ENCODE measurements at places on chromosomes 4 and X.

- DNase-seq, result no peak
Observed at GRCh38 chr4:145438298-145438697, 43.4 kb upstream of the SMAD1 start.

GRCh38 chr4:86060341-86060740, 299.5 kb downstream of the MAPK10 start:
- DNase-seq, result no peak

DNA sequence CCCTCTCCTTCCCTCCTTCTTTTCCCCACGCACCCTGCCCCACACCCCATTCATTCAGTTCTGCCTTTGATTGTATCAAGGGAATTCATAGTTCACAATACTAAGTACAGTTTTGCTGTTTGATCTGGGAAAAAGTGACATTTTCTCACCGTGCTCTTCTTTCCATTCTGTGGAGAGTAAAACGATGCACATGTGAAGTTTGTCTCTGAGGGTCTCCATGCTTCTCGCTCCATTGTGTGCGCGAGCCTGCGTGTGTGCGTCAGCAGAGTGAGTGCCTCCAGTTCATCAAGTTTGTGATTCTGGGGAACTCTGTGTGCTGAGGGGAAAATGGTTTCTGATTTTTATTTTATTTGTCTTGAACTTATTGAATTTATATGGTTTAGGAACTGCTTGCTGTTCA, 1.9 kb downstream of the STK26 start:
- no peak for DNase-seq

DNA sequence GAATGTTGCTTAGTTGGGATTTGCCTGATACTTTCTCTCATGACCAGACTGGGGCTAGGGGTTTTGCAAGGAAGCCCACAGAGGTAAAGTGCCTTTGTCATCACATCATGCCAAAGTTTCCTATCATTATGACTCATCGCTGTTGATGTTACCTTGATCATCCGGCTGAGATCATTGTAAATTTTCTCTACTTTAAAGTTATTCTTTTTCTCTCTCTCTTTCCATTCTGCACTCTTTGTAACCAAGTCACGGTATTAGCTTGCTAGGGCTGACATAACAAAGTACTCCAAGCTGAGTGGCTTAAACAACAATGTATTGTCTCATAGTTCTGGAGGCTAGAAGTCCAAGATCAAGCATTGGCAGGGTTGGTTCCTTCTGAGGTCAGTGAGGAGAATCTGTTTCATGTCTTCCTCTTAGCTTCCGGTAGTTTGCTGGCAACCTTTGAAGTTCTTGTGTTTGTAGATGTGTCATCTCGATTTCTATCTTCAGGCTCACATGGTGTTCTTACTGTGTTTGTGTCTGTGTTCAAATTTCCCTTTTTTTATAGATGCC, 113.0 kb downstream of the DTHD1 start:
- no peak for DNase-seq

DNA sequence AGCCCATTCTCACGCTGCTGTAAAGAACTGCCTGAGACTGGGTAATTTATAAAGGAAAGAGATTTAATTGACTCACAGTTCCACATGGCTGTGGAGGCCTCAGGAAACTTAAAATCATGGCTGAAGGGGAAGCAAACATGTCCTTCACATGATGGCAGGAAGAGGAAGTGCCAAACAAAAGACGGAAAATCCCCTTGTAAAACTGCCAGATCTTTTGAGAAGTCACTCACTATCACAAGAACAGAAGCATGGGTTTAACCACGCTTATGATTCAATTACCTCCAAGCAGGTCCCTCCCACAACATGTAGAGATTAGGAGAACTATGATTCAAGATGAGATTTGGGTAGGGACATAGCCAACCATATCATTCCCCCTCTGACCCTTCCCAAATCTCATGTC, 335.5 kb downstream of the IL15 start:
- no peak for DNase-seq

- DNase-seq, result no peak
Observed at GRCh38 chrX:31272472-31272775, 200.6 kb upstream of the FTHL17 start.

DNA sequence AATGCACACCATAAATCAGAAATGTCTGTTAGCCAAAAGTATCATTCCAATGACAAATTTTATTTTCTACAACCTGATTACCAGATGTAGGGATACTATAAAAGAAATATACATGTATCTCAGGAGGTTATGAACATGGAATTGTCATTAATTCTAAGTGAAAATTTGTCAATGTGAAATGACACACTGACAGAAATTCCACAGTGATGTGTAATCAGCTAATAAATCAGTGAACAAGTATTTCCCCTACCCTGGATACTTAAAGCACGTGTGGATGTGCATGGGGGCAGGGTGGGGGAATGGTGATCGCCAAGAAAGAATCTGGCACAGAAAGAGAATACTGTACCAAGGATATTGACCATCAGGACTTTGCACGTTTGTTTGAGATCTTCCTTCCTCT, 123.6 kb downstream of the SH3RF1 start:
- no peak for DNase-seq

GRCh38 chr4:123788577-123788976, 392.0 kb downstream of the SPRY1 start:
- no peak for DNase-seq

GRCh38 chr4:20126906-20127305, 124.8 kb upstream of the SLIT2 start:
- DNase-seq, result no peak

DNA sequence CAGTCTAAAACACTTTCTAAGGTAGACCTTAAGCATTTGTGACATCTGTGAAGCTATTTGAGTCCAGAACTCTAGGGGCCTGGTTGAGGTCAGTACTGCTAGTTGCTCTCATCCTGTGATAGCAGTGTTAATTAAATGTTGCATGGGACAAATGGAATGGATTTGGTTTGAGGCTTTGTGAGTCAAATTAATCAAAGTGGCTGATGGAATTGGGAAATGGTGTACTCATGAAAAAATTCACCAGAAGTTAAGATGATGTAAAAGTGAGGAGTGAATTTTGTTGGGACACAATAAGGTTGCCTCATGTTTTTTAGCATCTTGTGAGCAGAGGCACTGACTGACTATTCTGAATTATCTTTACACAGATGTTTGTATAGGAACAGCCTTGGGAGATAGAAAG, 99.2 kb upstream of the ARSJ start:
- DNase-seq, result no peak

DNA sequence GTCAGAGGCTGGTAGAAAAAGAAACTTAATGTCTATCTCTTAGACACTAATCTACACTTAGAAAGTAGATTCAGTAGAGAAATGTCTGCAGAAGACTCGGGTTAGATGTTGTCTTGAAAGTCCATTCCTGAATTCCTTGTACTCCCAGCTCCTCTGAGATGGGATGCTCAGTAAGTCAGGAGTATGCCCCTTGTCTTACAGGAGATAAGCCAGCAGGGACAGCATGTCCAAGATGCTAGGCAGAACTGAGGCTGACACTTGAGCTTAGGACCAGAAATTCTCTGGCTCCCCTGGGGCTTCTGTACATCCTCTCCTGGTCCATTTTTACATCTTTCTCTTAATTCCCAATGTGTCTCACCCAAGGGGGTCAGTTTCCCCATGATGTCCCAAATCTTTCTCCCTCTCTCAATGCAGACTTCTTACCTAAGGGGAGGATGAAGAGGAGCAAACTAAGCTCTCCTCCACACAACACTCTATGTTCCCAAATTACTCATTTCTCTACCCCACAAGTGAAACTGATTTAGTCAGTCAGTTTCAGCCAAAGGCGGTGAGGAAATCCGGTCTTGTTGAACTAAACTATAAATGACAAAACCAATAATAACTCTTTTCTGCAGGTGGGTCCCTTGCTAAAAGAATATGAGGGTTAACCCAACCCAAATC, 558.2 kb upstream of the DIPK2B start:
- no peak for DNase-seq

GRCh38 chrX:112941209-112941837, 100.7 kb upstream of the AMOT start:
- no peak for DNase-seq

Data from head of caudate nucleus (tissue), 42 donors.